ENCODE measurements at places on chromosomes 16 and 17. TPM values are rescaled to one million over a fixed set of nuclear protein-coding genes. Genes with fewer than 3 reads are reported as not detected.

TBC1D3G gene
- not detected for total RNA-seq

ASB16 gene
- 17.0 TPM for total RNA-seq

PRR29 gene
- total RNA-seq, result 0.20 TPM

GRCh38 chr16:53881371-53881770 lies 177.4 kb downstream of the FTO start:
- DNase-seq, result no peak

- DNase-seq, result no peak
Measured at GRCh38 chr17:44256671-44257070, 11.3 kb downstream of the SLC4A1 start.
